ENCODE measurements at places on chromosomes 12 and 14.

DNA sequence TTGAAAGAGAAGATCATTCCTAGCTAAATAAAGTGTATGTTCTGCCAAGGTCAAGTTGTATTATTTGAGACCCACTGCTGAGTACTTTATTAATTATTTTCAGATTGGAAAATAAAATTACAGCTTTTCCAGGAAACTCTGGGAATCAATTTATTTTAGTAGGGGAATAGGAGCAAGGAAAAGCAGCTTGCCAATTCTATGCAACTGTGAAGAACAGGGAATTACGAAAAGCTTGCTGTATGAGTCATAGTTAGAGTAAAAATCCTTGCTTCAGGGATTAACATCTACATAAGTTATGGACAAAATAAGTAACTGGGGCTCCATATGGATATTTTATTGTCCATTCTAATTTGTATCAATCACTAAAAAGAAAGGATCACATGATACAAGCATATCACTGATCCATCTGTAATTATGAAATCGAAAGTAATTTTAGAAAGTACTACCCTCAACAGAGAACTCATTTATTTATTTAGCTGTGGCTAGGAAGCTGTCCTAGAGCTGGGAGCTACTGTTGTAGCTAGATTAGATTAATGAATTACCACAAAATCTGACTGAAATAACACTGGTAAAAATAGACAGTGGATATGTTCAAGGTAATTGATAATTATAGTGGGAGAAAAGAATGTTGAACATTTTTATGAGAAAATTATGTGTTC lies 303.5 kb upstream of the NPAS3 start:
- no peak for DNase-seq

DNA sequence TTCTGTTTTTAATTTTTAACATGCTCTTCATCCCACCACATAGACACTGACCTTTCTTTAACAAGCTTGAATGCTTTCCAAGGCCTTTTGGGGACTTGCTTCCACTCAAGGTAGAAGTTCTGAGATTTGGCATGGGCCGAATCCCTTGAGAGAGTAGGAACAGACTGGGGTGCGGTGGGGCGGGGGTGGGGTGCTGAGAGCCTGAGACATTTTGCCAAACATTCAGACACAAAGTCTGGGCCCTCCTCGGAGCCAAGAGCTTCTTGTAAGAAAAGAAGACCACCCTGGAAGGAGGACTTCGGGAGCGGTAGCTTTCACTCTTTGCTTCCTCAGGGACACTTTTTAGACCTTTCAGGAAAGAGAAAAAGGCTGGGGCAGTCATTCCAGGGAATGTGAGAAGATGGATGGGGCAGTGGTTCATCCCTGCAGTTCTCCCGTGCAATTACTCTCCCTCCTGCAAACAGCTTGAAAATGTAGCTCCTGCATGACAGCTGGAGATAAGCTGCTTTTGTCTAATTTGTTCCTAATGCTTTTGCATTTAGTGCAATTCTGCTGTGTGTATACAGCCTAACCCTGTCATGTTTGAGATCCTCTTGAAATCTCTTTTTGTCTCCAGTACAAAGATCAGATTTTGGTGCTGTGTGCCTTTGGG lies 16.3 kb upstream of the MYO1H start:
- no peak for DNase-seq

- DNase-seq = no peak
These were observed 211.9 kb downstream of the APAF1 start for GRCh38 chr12:98856897-98857540.

- DNase-seq = peak; percentile 98
These were observed at the start of gene TAOK3 for GRCh38 chr12:118372541-118373495. Gene TAOK3 (minus strand): TSS chr12:118372907. CDS start chr12:118255567, 117,340 bp downstream.

- no peak for DNase-seq
These were observed 25.4 kb downstream of the CGRRF1 start for GRCh38 chr14:54535126-54535525.

DNA sequence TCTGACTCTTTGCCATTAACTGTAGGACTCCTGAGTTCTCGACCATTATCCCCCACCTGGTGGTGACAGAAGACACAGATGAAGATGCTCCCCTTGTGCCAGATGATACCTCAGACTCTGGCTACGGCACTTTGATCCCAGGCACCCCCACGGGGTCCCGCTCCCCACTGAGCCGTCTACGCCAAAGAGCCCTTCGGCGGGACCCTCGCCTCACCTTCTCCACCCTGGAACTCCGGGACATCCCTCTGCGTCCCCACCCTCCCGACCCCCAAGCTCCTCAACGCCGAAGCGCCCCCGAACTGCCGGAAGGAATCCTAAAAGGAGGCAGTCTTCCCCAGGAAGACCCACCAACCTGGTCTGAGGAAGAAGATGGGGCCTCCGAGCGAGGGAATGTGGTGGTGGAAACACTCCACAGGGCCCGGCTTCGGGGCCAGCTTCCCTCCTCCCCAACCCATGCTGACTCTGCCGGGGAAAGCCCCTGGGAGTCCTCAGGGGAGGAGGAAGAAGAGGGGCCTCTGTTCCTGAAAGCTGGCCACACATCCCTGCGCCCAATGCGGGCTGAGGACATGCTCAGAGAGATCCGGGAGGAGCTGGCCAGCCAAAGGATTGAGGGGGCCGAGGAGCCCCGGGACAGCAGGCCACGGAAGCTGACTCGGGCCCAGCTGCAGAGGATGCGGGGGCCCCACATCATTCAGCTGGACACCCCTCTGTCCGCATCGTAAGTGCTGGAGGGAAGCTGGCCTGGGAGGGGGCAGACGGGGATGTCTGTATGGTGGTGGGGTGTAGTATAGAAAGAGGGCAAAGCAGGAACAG lies 14.4 kb downstream of the TNFRSF1A start:
- DNase-seq = no peak

- no peak for DNase-seq
These were observed 214.7 kb upstream of the C14orf180 start for GRCh38 chr14:104364830-104365229.

DNA sequence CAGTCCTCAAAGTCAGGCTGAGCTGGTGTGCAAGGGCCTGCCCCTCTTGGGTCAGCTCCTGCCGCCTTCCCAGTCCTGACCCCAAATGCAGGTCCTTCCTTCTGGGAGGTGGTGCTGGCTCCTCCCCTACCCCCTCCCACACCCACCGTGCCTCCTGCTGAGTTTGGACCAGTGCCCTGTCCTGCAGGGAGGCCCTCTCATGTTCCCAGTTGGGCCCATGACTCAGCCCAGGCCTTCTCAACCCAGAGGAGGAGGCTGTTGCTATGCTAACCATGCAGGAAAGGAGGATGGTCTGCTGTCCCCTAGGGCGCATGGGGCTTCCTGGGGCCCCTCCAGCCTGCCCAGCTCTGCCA lies 4.4 kb downstream of the ZBTB42 start:
- no peak for DNase-seq

GRCh38 chr14:61965030-61965745 lies 203.0 kb downstream of the SNAPC1 start:
- DNase-seq = no peak

DNA sequence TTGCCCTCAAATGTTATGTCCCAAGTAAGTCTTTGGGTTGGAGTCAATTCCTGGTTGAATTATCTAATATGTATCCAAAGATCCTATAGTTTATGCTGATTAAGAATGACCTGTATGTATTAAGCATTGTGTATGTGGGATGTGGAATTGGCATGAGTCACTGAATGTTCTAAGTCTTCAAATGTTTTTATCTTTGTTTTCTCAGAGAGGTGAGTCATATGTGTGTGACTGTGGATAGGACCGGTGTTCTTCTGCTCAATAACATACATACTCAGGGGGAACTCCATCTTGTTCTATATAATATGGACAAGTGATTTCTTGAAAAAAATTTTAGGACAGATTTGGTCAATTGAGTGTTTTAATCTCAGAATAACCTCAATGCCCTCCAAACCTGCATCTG lies 57.9 kb downstream of the NAV3 start:
- no peak for DNase-seq

DNA sequence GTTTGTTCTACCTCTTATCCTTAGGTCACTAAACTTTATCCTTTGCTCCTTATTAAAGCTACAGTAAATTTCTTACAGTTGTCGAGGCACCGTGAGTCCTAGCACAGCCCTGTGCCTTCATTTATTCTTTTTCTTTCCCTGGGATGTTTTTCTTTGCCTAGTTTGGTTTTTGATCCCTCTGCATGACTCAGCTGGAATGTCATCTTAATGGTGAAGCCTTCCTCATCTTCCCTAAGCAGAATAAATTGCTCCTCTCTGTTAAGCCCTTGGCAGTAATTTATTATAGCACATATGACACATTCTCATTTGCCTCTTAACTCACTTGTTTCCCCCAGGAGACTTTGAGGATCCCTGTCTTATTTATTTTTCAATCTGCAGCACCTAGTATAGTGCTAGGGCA lies 16.6 kb downstream of the ACTR10 start:
- DNase-seq = no peak

- DNase-seq = no peak
These were observed 188.8 kb downstream of the ESRRB start for GRCh38 chr14:76564471-76565422.

- no peak for DNase-seq
These were observed 18.4 kb downstream of the HDAC7 start for GRCh38 chr12:47801170-47801903.

DNA sequence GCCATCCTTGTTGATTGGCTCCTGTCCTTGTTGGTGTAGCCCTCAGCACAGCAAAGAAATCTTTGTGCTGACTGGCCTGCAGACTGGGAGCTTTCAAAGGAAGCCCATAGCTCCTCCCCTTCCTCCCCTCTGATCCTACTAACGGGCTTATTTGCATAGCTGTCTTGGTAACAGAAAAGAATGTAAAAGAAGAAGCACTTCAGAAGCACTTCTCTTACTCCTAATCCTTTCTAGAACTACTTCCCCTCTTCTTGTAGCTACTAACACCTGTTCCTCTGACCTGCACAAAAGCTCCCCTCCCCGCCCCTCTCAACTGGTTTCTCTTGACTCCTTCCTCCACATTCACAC lies 14.3 kb upstream of the RIC8B start:
- DNase-seq = peak; percentile 61

GRCh38 chr12:90677552-90677951 lies 277.4 kb downstream of the CCER1 start:
- no peak for DNase-seq

DNA sequence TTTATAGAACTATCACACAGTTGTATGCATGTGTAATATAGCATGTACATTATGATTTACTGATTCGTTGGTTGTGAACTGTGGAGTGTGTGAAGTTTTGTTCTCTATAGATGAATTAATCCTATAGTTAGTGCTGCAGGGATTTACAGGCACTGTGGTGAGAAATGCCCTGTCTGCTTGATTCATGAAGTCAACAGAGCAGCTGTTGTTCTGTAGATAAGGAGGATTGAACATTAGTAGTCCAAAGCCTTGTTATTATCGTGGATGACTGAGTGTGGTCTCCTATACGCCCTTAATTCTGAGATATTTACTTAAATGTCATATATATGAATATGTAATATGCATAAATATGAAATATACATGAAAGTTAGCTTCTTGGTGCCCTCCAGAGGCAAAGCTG lies 98.3 kb downstream of the DNAH10 start:
- DNase-seq = no peak

GRCh38 chr14:101456246-101457175 lies 104.8 kb upstream of the DIO3 start:
- no peak for DNase-seq

DNA sequence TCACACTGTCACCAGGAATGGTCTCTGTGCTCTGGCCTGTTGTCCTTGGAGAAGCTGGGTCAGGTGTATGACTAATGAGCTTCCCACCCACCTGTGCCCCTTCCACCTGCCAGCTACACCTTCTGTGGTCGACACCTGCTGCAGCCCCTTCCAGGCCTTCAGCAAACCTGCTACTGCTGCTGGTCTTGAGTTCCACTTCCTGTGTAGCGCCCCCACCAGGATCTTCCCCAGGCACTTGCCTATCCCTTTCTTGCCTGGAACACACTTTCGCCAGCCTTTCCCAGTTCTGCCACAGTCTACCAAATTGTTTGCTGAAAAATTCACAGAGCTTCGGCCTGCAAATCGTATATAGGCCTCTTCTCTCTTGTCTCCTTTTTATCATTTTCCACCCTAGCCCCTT lies 75.3 kb downstream of the CRACR2A start:
- DNase-seq = no peak

GRCh38 chr14:77097006-77097699 lies 905 bp upstream of the CIPC start:
- DNase-seq = no peak

DNA sequence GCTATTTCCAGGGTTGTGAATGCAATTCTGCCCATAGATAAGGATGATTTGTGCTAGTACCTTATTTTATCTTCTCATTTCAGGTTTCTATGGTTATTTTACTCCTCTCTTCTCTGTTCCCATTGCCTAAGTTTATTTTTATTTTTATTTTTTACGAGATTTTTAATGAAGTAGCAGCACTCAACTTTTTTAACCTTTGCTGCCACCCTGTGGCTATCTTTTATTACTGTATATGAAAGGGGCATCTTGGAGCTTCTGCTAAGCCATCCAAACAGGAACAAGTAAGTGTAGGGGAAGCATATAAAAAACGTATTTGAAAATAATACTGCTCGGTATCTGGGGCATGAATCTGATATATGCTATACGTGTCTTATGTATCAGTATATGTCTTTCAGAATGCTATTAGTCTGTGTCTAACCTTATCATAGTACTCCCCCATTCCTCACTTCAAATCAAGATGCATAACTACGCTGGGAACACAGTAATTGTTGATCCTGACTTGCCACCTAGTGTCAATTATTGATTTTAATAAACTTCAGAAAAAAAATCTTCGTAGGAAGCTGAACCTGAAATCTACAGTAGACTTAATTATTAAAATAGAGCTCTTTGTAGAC lies 60.3 kb downstream of the KLRG1 start:
- peak; percentile 55 for DNase-seq

GRCh38 chr14:51996148-51996746 lies 6.9 kb downstream of the RTRAF start:
- DNase-seq = no peak

GRCh38 chr14:76136476-76137110 lies 15.1 kb upstream of the GPATCH2L start:
- DNase-seq = no peak

- DNase-seq = no peak
These were observed 224.1 kb upstream of the PLEKHG7 start for GRCh38 chr12:92478692-92479091.

GRCh38 chr14:94345344-94346064 lies 22.4 kb upstream of the SERPINA6 start:
- no peak for DNase-seq

DNA sequence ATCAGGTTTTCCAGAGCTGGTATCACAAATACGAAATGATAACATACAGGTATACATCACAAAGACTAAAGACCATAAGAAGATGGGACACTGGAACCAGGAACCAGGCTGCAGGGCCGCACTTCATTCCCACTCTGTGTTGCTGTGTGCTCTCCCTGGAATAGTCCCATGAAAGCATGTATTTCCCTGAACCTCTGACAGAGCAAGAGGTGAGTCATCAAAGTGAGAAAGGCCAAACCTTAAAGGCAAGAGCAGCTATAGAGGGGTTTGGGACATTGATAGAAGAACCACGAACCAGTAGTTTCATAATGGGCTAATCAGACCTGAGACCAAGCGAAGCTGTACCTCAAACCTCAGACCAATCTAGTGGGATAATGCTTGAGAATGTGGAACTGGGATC lies 283.0 kb upstream of the PRKD1 start:
- DNase-seq = no peak

All from CD4-positive, alpha-beta T cell treated with Interleukin-6 for 4 hours (primary cell).